Coronary artery (tissue), 2 donors: ENCODE measurements at places on chromosomes 7 and 10.
A peak's percentile ranks its signal among the peaks of the same experiment; 100 is the strongest.

- DNase-seq: no peak
Measured at GRCh38 chr7:121196286-121196685, 132.5 kb upstream of the WNT16 start.

- DNase-seq: no peak
Measured at GRCh38 chr10:95525033-95525418, 36.1 kb downstream of the SORBS1 start.

DNA sequence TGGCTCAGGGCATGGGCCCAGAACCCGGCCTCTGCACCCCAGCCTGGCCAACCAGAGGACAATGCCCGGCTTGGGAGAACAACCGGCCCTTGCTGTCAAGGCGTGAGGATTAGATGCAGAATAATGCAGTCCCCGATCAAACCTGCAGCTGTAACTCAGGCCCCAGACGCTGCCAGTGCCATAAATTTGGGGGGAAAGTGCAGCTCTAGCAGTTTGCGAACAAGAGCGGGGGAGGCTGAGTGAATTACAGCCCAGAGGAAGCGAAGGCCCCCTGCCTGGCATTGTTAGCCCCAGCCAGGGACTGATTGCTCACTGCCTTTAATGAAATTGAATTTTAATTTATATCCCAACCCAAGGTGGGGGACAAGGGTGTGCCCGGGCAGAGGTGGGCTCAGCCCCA is 38.0 kb upstream of the GNA12 start:
- DNase-seq: no peak

GRCh38 chr10:49611166-49611815 is 1.2 kb downstream of the SLC18A3 start:
- peak; percentile 43 for DNase-seq

DNA sequence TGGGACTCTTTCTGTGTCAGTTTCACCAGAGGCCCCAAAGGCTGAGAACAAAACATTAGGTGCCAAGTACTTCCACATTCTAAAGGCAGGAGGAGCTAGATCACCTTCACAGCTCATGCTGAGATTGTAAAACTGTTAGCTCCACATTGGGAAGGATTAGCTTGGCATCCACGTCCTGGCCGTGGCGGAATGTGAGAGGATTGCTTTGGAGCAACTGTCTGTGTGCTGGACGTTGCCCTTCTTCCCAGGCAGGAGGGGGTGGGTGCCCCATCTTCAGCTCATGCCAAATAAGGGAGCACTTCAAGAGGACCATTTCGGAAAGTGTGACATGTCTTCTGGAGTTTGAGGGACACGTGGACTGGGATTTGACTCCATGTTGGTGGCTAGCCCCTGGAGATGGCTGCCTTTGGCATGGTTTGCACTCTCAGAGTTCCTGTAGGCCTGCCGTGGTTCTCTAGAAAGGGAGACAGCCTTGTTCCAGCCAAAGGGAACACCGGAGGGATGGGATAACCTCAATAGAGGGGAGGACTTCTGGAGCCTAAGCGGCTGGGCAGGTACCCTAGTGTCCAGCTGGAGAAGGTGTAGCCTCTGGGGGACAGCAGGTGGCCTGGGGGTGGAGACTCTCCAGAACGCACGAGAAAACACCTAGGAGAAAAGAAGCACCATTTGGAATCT is 19.9 kb upstream of the FMC1 start:
- no peak for DNase-seq

DNA sequence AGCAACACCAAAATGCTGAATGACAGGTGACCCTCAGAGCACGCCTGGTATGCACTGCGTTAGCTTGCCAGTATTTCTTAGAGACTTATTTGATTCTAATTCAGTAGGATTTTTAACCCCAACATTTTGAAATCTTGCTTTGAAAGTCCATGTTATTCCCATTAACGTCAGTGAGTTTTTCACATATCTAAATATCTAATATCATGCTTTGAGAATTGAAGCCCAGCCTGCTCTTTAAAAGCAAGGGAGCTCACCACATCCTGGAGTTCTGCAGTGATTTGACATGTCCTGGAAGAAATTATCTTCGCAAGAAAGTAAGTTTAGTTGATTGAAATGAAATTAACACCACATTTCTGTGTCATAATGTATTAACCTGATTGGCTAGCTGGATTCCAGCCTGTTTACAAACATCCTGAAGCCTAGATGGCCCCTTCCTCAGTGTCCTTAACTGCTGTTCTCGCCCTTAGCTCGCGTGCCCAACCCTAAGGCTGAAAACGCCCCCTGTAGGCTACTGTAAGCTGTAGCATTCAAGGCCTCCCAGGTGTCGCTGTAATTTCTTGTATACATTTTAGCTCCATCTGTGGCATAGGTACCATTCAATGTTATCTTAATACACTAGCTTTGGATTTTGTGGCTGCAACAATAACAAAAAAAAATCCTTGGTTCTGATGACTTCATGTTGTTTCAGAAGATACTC is 191.5 kb downstream of the MGMT start:
- DNase-seq: no peak
